Type B pancreatic cell (in vitro differentiated cells): ENCODE measurements at places on chromosomes 13 and 19. TPM values are rescaled to one million over a fixed set of nuclear protein-coding genes. Genes with fewer than 3 reads are reported as not detected.
A peak's percentile ranks its signal among the peaks of the same experiment; 100 is the strongest.

DNA sequence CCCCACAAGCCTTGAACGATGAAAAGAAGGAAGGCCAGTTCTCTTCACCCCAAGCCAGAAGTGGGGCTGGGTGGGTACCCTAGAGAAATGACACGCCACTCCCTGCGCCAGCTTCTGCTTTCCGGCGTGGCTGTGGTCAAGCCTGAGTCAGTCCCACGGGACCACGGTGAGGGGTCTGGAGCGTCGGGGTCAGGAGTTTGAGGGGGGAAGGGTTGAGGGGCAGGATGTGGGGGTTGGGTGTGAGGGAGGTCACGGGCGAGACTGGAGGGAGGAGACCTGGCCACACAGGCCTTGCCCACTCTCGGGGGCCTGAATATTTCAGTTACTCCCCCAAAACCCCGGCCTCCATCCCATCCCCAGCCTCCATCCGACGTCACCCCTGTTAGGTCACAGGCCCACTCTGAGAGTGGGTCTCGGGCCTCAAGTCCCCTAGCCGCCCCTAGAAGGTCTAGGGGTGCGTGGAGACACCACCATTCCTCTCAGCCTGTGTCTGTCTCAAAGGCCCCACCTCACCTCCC, 500 bp upstream of the IFI30 start:
- no peak for DNase-seq

Gene ARL11
- 0.83 TPM in 1 of 2 replicates, not detected in the other for total RNA-seq

Gene ZNF724
- 9.0 and 19.9 TPM in 2 replicates for total RNA-seq

GRCh38 chr19:39078436-39079200, 5.5 kb upstream of the ACP7 start:
- DNase-seq: no peak

DNA sequence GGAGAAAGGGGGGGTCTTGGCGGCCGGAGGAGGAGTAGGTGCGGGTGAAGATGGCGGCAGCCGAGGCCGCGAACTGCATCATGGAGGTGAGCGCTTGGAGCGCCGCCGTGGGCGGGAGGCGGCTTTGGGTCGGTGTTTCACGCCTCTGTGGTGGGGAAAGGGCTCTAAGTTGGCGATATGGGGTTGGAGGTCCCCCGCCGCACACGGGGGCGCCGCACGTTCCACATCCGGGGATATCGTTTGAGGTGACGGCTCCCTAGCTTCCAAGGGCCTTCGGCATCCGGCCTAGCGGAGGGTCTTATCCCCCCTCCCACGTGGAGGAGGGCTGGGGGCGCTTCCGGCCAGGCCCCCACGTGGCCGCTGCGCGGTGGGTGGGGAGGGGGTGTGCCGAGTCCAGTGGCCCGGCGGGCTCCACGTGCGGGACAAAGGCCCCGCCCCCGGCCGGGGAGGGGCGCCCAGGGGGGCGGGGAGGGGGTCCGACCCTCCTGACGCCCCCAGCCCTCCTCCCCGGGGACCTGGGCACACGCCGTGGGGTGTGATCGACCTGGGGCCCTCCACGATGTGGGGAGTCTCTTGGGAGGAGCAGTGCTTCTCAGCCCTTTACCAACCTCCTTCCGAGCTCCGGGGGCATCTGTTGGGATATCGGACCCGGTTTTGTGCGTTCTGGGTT, at the start of gene PRMT1:
PRMT1 (plus strand) TSS at position 41 of the 670 bp plus-strand sequence; CDS start at position 51, 10 bp downstream.
- DNase-seq: peak; percentile 83

Gene FBXO46
- total RNA-seq: 27.8 and 37.5 TPM in 2 replicates

Gene GARIN5A
- total RNA-seq: 1.9 and 5.2 TPM in 2 replicates

DNA sequence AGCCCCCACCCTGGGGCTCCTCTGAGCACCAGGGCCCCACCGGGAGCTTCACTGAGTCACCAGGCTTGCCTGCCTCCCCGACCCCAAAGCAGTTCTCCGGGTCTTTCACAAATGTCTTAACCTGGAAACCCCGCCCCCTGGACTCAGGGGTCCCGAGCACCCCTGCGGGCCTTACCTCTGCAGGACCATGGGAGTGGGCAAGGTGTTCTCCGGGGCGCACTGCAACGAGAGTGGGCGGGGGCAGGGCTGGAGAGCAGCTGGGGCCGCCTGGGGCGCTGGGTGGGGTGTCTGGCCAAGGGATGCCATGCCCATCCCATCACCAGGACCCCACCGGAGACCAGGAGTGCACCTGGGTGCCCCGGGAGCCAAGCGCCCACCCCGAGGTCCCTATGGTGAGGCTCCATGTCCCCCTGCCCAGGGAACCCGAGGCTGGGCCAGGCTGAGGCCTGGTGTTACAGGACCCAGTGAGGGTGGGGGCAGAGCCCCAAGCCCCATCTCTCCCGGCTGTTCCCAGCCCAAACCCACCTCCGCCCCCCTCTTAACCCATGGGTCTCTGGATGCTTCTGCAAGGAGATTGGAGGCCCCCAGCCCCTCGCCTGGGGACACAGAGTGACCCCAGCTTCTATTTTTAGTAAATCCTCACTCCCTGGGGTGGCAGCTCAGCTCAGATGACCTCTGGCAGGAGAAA, 10.9 kb downstream of the MKNK2 start:
- peak; percentile 69 for DNase-seq

GRCh38 chr13:41162151-41162550, 29.5 kb upstream of the KBTBD6 start:
- DNase-seq: no peak

GRCh38 chr19:1979017-1979416, 36.5 kb downstream of the BTBD2 start:
- no peak for DNase-seq

- DNase-seq: no peak
Observed at GRCh38 chr13:30257468-30258099, 49.8 kb downstream of the KATNAL1 start.

Gene NAPA
- 63.0 and 80.6 TPM in 2 replicates for total RNA-seq

GRCh38 chr19:35879770-35880317, 11.5 kb downstream of the APLP1 start:
- peak; percentile 91 for DNase-seq

DNA sequence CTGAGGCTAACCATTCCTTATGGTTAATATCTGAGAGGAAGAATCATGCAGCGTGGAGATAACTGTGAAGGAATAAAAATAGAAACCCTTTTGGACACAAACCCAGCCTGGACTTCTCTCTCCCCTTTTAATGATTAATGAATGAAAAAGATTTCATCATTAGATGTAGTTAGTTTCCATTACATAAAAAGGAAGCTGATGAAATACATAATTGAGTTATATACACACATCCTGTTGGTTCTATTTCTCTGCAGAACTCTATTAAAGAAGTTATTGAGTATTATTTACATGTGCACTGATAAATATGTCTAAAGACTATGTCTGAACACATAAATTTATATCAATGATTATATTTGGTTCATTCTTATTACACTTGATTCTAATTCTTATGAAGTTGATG, 465.3 kb downstream of the GPC5 start:
- no peak for DNase-seq

DNA sequence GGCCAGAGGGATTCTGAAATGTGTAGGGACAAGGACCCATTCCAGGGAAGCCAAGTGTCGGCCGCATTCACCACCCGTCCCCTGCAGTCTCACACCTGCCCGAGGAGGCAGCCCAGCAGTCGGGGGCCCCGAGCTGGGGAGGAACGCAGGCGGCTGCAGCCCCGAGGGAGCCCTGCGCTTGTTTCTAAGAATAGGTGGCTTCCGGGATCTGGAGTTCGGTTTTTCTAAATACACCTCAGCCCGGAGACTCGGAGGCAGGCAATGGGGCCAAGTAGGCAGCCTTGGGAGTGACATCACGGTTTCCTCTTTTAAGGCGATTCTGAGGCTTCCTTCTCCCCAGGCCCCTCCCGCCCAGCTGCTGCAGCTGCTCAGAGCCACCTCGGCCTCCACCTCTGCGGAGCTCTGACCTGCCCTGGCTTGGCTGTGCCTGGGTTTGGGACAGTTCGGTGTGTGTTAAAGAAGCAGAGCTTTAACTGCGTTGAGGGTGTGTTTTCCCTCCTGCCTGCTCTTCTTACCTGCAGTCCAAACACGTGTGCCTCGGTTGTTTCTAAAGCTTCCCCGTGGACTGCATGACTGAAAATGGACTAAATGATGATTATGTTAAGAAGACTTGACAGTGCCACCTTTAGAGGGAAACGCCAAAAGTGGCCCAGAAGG, 80.5 kb downstream of the COL4A2 start:
- no peak for DNase-seq

- DNase-seq: no peak
Observed at GRCh38 chr13:105587786-105588185, 947.7 kb downstream of the EFNB2 start.

GRCh38 chr13:44103429-44104196, 223.9 kb downstream of the LACC1 start:
- DNase-seq: no peak

Gene TJP3
- 20.0 and 53.8 TPM in 2 replicates for total RNA-seq

GRCh38 chr19:45494261-45494916, 2.5 kb downstream of the RTN2 start:
- DNase-seq: no peak

GRCh38 chr13:110627761-110628476, 12.6 kb downstream of the NAXD start:
- DNase-seq: no peak

- DNase-seq: no peak
Observed at GRCh38 chr19:8616861-8617260, 6.3 kb upstream of the ADAMTS10 start.

- no peak for DNase-seq
Observed at GRCh38 chr19:40424637-40425449, 949 bp downstream of the SERTAD1 start.

Gene ZNF723
- total RNA-seq: not detected in 2 replicates

GRCh38 chr19:19021115-19021514, 12.2 kb downstream of the SUGP2 start:
- DNase-seq: no peak

Gene IGFL1
- total RNA-seq: 0.56 and 0.76 TPM in 2 replicates

DNA sequence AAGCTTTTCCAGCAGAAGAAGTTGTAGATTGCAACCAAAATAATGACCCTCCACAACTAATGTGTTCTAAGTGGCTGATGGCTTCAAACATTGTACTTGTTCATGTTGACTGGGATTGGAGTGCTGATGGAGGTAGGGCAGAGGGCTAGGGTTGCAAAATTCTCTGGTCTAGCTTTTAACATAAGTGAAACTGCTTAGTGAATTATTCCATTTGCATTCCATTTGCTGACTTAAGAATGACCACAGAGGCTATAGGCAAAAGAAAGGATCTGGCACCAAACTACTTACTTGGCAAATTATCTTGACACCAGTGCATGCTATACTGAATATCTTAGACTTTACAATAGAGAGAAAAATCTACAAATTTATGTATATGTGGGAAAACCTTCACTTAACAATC, 287.0 kb downstream of the FGF9 start:
- no peak for DNase-seq

Gene GZMM
- total RNA-seq: 0.34 TPM in 1 of 2 replicates, not detected in the other

Gene FPR1
- not detected in 2 replicates for total RNA-seq

- no peak for DNase-seq
Observed at GRCh38 chr19:19366434-19367396, 38.8 kb upstream of the GATAD2A start.

Gene NKG7
- total RNA-seq: not detected in 2 replicates

Gene KLK4
- 0.46 TPM in 1 of 2 replicates, not detected in the other for total RNA-seq
